ENCODE measurements at places on chromosomes 11 and 22.

DNA sequence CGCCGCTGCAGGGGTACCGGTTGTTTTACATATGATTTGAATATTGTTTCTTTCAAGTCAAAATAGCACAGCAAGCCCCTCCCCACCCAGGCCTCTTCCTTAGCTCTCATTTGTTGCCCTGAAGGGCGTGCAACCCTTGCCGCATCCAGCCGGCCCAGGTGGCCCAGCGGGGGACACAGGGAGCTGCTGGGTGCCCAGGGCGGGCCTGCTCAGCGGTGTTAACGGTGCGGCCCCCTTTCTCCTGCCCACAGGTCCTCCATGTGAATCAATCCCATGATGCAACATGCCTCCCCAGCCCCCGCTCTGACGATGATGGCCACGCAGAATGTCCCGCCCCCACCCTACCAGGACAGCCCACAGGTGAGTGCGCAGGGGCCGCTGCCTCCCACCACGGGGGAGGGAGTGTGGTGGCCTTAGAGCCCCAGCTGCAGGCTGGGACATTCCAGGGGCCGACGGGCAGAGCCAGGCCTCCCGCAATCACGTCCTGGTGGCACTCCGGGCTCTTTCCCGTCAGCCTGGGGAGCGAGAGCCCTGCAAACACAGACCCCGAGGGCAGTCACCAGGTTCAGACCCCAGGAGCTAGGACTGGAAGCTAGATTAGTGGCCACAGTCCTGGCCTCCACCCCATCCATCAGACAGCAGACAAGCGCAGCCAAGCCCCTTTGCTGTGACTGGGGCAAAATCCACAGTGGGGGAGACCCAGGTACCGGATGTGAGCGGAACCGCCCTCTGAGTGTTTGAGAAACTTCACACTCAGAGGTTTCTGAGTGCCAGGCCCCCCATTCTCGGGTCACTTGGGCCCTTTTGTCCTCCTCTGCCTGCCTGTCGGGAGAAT lies 144.8 kb downstream of the FEZ1 start:
- DNase-seq = no peak

DNA sequence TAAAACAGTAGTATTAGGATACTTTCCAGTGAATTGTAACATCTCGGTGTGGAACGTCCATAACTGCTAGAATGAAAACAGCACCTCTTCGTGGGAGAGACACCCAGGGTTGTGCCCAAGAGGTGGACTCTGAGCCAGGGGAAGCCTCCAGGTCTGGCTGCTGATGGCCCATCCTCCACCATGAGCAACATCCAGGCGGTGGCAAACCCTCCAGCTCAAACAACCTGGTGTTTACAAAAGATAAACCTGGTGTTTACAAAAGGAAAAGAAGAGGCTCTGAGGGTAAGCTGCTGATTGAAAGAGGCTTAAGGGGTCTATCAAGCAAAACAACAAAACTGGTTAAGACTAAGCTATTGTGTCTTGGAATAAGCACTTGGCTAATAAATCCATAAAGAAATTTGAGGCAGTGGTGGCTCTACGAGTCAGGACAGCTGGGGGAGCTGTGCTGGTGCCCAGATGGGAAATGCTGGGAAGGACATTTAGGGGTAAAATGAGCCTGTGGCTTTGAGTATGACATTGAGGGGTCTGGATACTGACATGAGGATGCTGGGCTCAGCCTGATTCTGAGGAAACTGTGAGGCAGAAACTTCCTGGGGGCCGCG lies 909.0 kb downstream of the BRD1 start:
- no peak for DNase-seq

DNA sequence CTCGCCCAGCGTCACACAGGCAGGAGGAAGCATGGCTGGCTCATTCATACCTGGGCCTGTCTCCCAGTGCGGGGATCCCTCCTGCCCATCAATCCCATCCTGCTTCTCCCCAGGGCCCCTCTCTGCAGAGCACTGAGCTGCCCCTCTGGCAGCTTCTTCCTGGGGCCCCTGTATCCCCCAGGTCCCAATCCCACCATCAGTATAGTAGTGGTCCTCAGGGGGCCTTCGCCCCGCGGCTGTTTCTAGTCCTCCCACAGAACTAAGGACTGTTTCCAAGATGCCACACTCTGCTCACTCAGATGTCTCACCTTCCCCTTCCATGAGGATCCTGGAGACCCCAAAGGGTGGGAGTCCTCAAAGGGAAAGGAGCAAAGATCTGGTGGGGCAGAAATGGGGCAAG lies 97.6 kb downstream of the PDE2A start:
- DNase-seq = no peak

GRCh38 chr11:131766637-131767036 lies 396.2 kb downstream of the NTM start:
- DNase-seq = no peak

- DNase-seq = no peak
Observed at GRCh38 chr22:44364751-44365130, 52.0 kb upstream of the SHISAL1 start.

DNA sequence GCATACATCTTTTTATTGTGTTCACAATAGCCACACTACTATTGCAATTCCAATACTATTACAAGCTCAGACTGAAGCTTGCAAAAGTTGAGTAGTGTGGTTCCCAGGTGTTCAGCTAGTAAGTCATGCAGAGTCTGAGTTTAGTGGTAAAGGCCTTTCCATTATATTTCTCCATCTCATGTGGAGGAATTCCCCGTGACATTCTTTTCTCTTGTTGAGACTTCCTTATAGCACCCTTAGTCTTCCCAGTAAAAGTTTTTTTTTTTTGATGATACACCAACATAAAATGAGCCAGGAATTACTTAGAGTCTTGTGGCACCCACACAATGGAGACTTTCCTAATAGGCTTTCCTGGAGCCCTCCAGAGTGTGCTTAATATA lies 110.8 kb downstream of the UVRAG start:
- DNase-seq = no peak

GRCh38 chr11:31780078-31780477 lies 31.0 kb downstream of the PAX6 start:
- DNase-seq = no peak

- DNase-seq = no peak
Observed at GRCh38 chr22:39422721-39423120, 23.1 kb downstream of the TAB1 start.

- no peak for DNase-seq
Observed at GRCh38 chr11:11022125-11022730, 164.4 kb upstream of the ZBED5 start.

GRCh38 chr11:19892387-19892786 lies 179.8 kb downstream of the NAV2 start:
- no peak for DNase-seq
